ENCODE measurements at places on chromosomes 11 and 22. TPM values are rescaled to one million over a fixed set of nuclear protein-coding genes. Genes with fewer than 3 reads are reported as not detected.
A peak's percentile ranks its signal among the peaks of the same experiment; 100 is the strongest.

The KCNJ1 gene
- 0.18 TPM for total RNA-seq

The LRRN4CL gene
- 31.6 TPM for total RNA-seq

The CRYBB2 gene
- 0.09 TPM for total RNA-seq

The DNAJB7 gene
- not detected for total RNA-seq

The C11orf42 gene
- total RNA-seq, result not detected

The DDI1 gene
- total RNA-seq, result not detected

The SNX32 gene
- 0.98 TPM for total RNA-seq

DNA sequence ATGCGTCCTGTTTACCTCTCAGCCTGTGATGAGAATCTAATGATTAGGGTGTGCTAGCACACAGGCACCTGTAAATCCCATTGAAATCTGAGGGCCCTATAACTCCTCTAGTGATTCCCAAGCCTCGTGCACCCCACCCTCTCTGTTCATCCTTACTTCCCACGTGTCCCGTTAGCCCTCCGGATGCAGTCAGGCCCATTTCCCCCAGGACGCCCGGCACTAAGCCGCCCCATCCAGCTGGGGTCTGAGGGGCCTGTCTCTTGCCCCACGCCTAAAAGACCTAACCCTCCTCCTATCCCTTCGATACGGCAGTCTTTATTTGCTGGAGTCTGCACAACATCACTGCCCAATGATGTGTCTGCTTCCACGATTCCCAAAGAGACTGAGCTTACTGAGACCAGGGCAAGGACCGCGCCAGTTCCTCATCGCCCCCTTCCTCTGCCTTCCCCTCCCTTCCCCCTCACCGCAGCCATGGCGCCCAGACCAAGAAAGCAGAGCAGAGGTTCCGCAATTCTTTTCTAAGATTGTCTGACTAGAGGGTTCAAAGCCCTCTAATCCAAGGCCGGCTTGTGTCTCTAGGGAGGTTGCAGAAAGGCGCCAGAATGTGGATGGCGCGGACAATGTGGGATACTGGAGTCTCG lies 1.1 kb upstream of the FADS2 start:
- peak; percentile 70 for DNase-seq

DNA sequence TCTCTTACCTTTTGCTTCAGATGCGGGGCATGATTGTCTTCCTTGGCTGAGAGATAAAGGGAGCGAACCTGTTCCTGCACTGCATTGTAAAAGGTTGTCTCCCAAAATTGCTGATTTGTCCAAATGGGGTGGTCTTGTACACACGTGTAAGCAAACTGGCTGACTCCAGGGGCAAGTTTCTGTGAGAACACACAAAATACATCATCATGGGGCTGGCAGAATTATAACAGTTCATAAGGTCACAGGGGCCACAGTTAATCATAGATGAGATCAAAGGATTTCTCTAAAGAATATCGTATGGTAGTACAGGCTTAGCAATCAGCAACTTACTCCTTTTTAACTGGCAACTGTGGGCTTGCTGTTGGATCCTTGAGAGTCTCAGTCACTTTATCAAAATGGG lies 194.3 kb downstream of the SWAP70 start:
- no peak for DNase-seq

GRCh38 chr11:107590460-107591377 lies at the start of gene ELMOD1:
ELMOD1 (plus strand) TSS chr11:107591147; CDS start chr11:107618190, 27,043 bp downstream.
- peak; percentile 65 for DNase-seq

- no peak for DNase-seq
Measured at GRCh38 chr11:64681171-64681570, 41.8 kb downstream of the NRXN2 start.

GRCh38 chr11:107040433-107041087 lies 22.3 kb upstream of the GUCY1A2 start:
- DNase-seq, result no peak

DNA sequence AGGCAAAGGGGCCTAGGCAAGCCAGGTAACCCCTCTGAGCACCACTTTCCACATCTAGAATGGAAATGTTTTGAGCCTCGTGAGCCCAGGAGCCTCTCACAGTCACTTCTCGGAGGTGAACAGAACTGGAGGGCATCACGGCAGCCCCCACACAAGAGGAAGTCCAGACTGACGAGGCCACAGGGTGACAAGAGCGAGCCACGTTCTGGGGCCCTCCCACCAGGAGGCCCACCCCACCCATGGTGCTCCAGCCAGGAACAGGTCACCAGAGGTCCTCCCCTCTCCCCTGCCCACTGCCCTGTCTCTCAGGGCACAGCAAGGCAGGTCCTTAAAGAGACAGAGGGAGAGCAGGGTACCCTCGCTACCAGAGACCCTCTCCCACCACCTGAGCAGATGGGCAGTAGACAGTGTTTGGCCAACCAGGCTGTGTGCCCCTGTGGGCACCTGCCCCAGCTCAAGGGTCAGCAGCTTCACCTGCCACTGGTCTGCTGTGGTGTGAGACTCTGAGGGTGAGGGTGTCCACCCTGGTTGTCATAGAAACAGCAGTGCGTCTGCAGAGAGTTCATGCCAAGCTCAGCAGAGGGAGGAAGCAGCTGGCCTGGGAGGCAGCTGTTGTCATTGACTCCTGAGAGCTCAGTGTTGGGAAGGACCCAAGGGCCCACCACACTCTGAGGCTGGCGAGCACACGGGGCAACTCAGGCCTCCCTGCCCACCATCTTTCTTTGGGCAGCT lies 31.4 kb downstream of the RSPH14 start:
- peak; percentile 84 for DNase-seq

DNA sequence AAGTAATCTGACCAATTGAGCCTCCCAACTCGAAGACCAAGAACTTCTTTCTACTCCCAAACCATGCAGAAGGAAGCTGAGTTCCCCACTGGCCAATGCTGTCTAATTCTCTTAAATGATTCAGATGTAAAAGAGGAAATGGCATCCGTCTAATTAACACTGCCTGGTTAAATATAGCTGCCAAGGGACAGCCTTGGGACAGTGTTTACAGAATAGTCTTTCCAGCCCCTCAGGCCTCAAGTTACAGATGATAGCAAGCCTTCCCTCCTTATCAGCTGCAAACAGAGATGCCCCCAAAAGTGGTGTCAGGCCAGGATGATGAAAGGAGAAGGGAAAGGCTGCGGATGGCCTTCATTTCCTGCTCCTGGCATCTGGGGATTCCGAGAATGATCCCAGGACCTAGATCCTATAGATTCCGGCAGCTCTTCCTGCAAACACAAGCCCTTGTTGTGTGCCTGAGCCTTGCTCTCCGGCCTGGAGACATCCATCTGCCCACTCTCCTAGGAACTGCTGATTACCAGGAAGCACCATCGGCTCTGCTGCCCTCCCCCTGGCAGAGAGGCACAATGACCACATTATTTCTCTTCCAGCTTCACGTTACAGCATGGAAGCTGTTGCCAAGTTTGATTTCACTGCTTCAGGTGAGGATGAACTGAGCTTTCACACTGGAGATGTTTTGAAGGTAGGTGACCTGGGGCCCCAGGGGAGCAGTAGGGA lies 13.5 kb upstream of the TMA7B start:
- DNase-seq, result no peak

DNA sequence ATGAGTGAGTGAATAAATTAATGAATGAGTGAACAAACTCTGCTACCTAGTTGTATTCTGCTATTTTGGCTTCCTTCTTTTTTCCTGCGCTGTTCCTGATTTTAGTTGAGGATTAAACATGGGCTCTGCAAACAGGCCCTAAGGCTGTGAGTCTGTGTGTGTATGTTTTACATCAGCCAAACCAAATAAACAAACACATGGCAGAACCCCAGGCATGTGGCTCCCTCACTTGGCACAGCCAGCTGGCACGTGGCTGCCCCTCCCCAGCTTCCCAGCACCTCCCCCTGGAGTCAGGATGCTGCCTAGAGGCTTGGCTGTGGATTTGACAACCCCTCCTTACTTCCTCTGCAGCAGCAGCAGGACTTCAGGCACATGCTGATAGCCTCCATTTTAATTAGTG lies 593.2 kb downstream of the INSC start:
- peak; percentile 69 for DNase-seq

DNA sequence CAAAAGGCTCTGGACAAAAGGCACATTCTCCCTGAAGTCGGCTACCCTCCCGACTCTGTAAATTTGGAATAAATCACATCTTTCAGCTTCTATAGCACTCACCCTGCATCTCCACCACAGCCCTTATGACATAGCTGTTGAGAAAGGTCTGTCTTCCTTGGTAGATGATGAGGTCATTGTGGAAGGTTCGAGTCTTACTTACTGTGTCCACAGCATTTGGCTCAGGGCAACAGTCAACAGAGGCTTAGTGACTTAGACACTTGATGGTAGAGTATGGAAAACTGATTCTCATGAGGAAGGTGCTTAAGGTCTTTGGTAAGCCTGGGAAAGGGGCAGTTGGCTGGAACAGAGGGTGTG lies 45.6 kb downstream of the PTPRJ start:
- DNase-seq, result no peak

DNA sequence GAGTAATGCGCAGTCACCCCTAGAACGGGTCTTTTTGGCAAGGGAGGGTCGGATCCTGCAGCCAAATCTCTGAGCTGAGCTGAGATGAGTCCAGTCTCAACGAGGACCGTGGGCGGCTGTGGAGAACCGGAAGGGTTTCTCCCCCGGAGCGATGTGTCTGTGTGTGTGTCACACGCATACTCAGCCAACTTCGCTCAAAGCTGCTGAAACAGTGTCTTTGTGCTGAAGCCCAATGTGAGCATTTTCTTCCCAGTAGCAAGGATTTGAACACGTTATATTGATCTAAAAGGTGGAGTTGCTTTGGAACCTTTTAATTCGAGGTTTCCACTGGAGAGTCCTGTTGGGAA lies 1.4 kb upstream of the CELSR1 start:
- DNase-seq, result peak; percentile 65

GRCh38 chr11:117231842-117232091 lies at the start of gene PCSK7:
PCSK7 (minus strand) TSS chr11:117232073; CDS start chr11:117229844, 2,229 bp downstream.
- DNase-seq, result no peak

- no peak for DNase-seq
Measured at GRCh38 chr11:117054382-117054781, 43.8 kb downstream of the SIK3 start.

- peak; percentile 88 for DNase-seq
Measured at GRCh38 chr11:70326365-70326811, 55.9 kb downstream of the PPFIA1 start.

GRCh38 chr11:123052901-123053721 lies 8.8 kb downstream of the HSPA8 start:
- DNase-seq, result no peak

- DNase-seq, result no peak
Measured at GRCh38 chr11:33454264-33454663, 197.1 kb downstream of the HIPK3 start.

DNA sequence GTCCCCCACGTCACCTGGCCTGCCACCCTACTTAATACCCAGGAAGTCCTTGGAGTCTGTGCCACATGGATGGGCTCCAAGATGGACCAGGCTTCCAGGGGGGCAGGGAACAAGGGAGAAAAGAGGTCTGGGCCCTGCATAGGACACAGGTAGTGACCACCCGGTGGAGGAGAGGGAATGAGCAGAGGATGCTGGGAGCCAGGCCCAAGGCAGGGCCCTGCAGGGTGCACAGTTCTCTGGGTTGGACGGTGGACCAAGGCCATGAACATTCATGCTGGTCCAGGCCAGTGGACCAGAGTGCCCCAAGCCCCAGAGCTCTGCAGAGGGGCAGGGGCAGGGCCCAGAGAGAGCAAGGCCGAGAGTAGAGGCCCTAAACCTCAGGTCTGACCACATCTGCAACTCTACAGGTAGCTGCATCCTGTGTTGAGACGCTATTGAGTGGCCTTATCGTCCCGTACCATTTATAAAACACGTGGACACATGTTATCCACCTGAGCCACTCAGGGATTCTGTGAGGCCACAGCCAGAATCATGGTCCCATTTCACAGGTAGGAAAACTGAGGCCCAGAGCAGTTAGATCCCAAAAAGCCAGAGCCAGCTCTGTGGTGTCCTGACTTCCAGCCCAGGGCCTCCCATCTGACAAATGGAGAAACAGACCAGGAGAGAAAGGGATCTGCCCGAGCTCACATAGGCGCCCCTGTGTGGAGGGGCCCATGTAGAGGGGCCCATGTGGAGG lies 46.4 kb downstream of the IGLL5 start:
- DNase-seq, result no peak

DNA sequence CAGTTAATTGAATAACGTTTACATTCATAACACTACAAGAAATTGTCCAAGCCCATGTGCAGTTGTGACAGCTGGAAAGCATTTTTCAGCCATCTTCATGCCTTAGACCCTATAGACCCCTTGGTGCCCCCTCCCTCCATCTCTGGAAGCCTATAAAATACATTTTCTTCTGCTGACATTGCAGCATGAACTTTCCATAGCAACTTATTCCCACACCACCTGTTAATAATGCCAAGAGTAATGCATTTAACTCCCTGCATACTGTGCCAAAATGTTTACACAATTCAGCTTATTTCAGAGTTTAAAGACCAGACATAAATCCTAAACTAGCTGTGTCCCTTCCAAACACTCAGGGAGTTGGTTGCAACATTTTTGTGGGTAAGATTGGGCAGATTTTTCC lies 143.0 kb upstream of the ARHGAP20 start:
- DNase-seq, result peak; percentile 93

DNA sequence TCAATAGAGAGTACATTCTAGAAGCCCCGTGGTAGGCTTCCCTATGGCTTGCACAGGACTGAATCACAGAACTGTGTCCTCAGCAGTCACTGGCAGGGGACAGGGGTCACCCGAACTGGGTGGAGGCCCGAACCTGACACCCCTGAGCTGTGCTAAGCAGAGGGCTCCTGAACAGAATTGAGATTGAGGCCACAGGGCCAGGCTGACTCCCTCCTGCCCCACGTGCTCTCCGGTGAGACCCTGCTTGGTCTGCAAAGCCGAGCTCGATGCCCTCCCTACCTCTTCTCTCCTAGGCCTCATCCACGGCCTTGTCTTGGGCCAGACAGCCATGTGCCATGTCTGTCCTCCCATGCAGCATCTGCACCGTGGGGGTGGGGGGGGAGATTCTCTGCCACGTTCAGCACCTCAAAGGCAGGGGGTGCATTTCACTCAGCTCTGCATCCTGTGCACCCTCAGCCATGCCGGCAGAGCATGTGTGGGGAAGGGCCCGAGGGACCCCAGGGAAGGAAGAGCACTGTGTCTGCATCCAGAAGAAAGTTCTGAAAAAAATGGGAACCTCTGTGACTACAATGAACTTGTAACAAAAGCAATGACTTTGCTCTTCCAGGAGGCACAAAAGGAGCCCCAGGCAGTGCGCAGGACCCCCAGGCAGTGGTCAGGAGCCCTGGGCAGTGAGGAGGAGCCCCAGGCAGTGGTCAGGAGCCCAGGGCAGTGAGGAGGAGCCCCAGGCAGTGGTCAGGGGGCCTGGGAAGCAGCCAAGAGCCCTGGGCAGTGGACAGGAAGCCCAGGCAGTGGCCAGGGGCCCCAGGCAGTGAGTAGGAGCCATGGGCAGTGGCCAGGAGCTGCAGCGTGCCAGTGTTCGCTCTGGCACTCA lies 76.7 kb upstream of the SEPTIN5 start:
- DNase-seq, result no peak

- peak; percentile 40 for DNase-seq
Measured at GRCh38 chr11:79227767-79228755, 212.8 kb downstream of the TENM4 start.

GRCh38 chr11:363948-364761 lies 5.1 kb upstream of the B4GALNT4 start:
- no peak for DNase-seq

DNA sequence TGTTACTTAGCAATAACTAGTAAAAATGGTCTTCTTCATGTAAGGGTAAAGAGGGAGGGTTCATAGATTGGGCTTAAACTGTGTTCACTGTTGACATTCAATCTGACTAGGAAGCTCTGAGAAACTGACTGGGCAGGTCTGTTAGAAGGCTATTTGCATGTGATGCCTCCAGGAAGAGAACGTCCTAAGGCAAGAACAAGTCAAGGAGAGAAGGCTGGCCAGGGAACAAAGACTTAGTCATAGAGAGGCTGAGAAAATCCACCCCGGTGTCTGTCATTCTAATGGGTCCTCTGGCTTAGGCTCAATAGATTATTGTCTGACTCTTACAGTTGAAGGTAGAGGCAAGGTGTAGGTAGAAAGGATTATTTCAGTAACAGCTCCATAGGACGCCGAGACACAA lies 50.3 kb upstream of the CD44 start:
- no peak for DNase-seq
